Upper lobe of left lung (tissue), 6 donors: ENCODE measurements at places on chromosomes 4 and X. TPM values are rescaled to one million over a fixed set of nuclear protein-coding genes. Genes with fewer than 3 reads are reported as not detected.

GAGE12E gene
- not detected for total RNA-seq

TMEM35A gene
- total RNA-seq: not detected

GRCh38 chr4:95701500-95702170 lies 138.3 kb upstream of the PDHA2 start:
- DNase-seq: no peak

DNA sequence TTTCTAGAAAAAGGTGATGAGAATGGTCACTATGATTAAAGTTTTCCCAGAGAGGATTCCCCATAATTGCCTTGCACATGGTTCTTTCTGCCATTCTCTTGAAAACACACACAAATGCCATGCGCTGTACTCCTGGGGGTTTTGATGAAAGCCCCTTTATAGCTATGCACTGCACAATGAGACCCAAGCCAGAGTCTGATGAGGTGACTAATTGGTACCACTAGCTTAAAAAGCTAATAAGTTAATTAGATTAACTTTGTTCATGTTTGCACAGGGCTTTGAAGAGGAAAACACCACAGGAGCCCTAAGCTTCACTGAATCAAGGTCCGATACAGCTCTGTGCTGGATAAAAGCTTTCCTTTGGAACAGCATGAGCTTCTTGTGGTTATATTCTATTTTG lies 132.2 kb downstream of the NKX6-1 start:
- no peak for DNase-seq

UGT2A3 gene
- not detected for total RNA-seq

TEX13C gene
- not detected for total RNA-seq

TSR2 gene
- total RNA-seq: 40.2 TPM

GAGE12F gene
- total RNA-seq: not detected

PAGE5 gene
- 0.43 TPM for total RNA-seq
